ENCODE measurements at places on chromosomes 1 and 21.

DNA sequence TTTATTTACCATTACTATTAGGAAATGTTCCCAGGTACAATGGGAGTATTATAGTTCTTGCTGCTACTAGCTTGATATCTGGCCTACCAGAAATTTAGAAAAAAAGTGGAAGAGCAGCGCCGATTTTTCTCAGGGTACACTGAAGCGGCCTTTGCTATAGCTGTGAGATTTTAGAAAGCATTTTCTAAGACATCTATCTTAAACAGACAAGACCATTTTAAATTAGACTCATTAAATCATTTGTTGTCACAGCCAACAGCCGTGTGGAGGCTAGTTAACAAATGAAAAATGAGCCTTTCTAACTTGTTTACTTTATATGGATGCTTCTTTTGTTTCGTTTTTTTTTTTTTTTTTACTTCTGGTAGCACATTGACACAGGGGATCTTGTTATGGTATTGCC is 183.2 kb upstream of the ZRANB2 start:
- no peak for DNase-seq

- DNase-seq = no peak
Observed at GRCh38 chr1:7574121-7575040, 196.7 kb upstream of the VAMP3 start.

DNA sequence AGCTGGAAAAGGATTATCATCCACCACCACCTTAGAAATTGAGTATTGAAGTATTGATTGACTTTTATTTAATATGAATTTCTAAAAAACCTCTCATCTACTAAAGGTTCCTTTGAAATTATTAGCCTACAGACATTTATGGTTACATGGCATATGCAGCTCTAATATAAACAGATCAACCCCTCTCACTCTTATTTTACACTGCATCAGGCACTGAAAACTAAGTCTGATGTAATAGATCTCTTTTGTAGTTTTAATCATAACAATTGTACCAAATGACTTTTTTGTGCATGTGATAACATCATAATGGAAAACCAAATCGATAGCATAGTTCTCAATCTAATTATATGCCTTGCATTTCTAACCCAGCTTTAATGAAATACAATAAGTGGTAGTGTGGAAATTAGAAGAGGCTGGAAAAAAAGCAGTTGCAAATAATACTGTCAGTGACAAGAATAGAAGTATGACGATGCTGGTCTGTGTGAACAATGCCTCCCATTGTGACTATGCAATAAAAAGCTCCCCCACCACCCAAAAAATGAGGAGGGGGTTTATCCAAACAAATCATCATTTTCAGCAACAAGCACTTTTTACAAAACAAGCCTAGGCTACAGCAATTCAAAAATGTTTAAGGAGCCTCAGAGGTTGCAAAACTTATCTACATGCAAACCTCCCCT is 426.5 kb upstream of the NFIA start:
- DNase-seq = no peak

GRCh38 chr1:203311368-203312301 is 6.3 kb downstream of the BTG2 start:
- DNase-seq = no peak

- DNase-seq = no peak
Observed at GRCh38 chr1:162040657-162041056, 17.0 kb upstream of the OLFML2B start.

GRCh38 chr1:22805672-22806038 is 95.0 kb downstream of the EPHB2 start:
- DNase-seq = no peak

GRCh38 chr1:32612189-32612881 is 38.0 kb downstream of the ZBTB8OS start:
- peak; percentile 32 for DNase-seq

- peak; percentile 36 for DNase-seq
Observed at GRCh38 chr1:185338719-185339622, 21.9 kb upstream of the IVNS1ABP start.

GRCh38 chr1:157218671-157219070 is 80.5 kb upstream of the ETV3 start:
- DNase-seq = no peak

- DNase-seq = peak; percentile 80
Observed at GRCh38 chr21:17611414-17612022, 1.2 kb downstream of the BTG3 start.

- DNase-seq = no peak
Observed at GRCh38 chr1:204199579-204199978, 3.3 kb upstream of the KISS1 start.

DNA sequence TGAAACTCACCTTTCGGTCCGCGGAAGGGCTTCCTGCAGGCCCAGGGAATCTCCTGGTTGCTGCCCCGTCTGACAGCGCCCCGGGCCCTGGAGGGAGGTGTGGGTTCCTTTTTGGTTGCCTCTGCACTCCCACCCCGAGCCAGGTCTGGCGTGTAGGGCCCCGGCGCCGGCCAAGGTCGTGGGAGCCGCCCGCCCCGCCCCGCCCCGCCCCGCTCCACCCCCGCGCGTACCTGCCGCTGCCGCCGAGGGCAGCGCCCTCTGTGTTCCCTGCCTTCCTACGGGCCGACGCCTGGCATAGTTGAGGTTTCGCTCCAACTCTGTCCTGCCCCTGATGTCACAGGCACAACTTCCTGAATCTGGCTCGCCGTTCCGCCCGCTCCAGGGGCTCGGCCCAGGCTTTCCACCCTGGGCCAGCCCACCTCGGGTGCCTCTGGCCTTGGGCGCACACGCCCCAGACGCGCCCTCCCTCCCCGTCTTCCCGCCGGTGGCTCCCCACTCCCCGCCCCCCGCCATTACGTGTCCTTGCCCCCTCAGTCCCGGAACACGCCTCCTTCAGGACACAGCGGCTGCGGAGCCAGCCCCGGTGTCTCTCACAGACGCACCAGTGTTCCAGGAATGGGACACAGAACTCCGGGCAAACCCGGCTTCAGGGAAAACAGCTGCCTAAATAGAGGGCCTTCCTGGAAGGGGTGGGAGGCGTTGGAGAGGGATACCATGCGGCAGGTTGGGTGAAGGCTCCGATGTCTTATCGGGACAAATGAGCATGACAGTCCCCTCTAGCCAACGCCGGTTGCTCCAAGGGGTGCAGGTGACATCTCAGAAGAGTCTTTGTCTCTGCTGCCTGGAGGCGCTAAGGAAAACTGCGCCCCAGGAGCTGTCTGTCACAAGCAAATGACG is at the start of gene KIAA0040:
KIAA0040 (minus strand) TSS at position 147 of the 897 bp plus-strand sequence. CDS start 31,763 bp downstream, outside the sequence.
- peak; percentile 51 for DNase-seq

- no peak for DNase-seq
Observed at GRCh38 chr1:14982029-14982428, 171.5 kb upstream of the TMEM51 start.

GRCh38 chr1:16198444-16199156 is 13.9 kb downstream of the ARHGEF19 start:
- no peak for DNase-seq

DNA sequence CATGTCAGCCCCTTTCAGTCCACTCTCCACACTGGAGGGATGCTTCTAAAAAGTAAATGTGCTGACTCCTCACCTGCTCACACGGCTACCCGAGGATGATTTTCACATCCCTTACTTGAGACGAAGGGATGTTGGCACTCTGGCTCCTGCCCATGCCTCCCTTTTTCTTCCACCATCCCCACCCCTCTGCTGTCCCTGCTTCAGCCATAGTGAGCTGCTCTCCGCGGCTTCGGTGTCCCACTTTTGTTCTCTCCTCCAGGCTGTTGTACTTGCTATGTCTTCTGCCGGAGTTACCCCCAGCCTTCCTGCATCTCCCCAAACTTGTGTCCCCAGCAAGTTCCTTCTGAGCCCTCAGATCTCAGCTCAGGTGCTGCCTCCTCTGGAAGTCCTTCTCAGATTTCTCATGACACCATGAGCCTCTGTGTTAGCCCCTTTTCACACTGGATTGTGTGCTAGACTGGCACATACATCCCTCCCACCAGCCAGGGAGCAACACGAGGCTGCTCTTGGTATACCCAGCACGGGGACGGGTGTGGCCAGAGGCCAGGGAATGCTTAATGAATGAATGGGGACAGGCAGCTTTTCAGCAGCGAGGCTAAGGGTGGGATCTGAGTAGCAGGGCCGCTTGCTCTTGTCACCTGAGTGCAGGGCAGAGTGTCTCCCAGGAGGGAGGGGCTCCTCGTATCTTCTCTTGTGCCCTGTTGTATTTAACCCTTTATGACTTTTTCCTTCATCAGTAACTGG is 1.3 kb downstream of the ACOT11 start:
- DNase-seq = no peak

DNA sequence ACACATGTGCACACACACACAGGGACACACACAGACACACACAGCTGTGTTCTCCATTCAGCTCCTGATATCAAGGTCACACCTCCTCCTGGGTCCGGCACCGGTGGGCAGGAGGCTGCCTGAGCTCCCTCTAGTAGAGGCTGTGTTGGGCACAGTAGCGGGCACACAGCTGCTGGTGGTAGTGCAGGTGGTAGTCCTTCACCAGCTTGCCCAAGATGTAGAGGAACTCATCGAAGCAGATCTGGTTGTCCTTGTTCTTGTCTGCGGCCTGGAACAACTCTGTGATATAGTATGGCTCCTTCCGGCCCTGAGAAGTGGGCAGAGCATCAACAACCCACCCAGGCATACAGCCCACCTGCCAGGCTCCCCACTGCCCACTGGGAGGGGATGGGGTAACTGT is 5.6 kb upstream of the S100A8 start:
- DNase-seq = no peak

DNA sequence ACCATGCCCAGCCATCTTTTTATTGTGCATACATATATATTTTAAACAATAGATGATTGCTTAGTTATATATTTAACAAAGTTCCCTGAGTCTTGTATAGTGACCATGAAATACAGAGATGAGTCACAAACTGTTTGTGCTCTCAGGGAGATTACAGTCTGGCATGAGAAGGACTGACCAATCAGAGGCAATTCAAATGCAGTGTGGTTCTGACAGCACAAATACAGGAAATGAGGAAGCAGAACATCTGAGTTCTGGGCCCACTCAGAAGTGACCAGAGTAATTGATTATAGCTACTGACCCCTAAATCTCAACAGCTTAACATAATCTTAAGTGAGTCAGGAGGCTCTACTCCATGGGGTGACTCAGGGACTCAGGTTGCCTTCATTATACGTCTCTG is 534.5 kb downstream of the OMA1 start:
- DNase-seq = no peak

DNA sequence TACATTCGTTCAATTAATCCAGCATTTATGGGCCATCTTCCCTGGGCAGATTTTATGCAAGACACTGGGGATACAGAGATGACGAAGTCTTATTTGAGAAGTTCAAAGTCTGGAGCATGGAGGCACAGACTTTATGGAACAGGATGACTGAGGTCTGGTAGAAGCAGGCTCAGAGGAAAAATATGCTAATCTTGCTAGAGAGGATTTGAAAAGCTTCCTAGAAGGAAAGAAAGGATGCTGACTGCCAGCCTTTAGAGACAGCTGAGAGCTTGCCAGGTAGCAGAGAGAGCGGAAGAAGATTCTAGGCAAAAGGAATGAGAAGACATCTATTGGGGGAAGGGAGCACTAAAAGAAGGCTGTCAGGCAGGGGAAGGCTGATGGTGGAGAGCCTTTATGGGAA is 75.5 kb upstream of the ATP5PO start:
- DNase-seq = no peak

GRCh38 chr1:171507435-171507834 is 22.1 kb downstream of the PRRC2C start:
- no peak for DNase-seq

DNA sequence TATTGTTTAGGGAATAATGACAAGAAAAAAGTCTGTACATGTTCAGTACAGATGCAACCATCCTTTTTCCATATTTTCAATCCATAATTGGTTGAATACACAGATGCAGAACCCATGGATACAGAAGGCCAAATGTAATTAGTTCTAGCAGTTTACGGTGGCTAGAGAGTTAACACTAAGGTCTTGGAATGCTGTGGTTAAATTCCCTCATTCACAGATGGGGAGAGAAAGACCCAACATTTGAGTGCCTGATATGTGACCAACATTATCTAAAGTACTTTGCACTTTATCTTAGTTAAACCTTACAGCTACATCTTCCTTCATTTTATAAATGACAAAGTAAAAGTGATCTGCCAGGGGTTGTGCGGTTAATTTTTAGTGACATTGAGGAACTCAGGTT is 5.3 kb downstream of the SCMH1 start:
- no peak for DNase-seq

DNA sequence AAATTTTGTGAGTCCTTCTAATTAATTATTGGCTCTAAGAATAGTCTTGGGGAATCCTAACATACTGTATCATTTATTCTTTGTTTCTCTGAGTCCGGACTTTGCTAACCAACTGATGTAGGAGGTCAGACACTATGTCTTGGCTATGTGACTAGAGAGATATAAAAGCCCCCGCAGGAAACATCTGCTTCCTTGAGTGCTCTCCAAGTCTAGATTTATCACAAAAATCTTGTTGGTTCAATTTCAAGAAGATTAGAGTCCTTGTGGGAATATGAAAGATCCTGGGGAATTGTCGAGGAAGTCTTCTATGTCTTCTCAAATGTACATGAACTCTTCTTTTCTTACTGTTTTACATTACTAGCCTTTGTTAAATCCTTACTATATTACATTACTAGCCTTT is 1712.5 kb downstream of the NCAM2 start:
- no peak for DNase-seq

- DNase-seq = no peak
Observed at GRCh38 chr1:50412813-50413476, 10.3 kb downstream of the DMRTA2 start.

DNA sequence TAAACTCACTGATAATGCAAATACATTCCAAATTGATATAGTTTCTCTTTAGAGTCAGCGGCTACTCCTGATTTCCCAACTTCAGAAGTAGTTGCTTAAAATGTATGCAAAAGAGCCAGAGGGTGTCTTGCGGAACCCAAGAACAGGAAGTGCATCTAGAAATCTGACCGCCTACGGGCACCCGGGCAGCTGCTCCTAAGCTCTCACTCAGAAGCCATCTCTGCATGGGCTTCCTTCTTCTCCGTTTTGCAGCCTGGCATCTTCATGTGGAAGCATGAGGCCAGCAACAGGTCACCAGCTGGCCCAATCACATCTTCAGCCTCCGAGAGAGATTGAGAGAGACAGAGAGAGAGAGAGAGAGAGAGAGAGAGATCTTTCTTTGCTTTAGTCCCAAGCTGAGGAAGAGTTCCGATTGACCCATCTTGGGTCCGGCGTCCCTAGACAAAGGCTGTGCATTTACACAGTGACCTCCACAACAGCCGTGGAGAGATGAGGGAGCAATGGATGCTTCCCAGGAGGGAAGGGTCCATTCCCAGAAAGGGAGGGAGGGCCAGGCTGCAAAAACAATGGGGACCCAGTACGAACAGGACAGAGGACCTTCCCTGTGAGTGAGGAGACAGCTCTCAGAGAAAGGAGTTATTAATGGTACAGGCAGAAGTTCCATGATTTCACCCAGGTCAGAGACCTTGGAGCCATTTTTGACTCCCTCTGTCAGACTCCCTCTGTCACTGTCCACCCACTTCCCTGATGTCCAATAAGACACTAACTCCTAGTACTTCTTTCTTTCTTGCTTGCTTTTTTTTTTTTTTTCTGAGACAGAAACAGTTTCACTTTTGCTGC is 28.2 kb upstream of the SLC30A1 start:
- DNase-seq = peak; percentile 7

Measured in CD4-positive, alpha-beta T cell treated with Interleukin-2 at 100 ng/mL for 4 hours (primary cell).